Effector CD4-positive, alpha-beta T cell (primary cell): ENCODE measurements at places on chromosomes 5 and 9.

DNA sequence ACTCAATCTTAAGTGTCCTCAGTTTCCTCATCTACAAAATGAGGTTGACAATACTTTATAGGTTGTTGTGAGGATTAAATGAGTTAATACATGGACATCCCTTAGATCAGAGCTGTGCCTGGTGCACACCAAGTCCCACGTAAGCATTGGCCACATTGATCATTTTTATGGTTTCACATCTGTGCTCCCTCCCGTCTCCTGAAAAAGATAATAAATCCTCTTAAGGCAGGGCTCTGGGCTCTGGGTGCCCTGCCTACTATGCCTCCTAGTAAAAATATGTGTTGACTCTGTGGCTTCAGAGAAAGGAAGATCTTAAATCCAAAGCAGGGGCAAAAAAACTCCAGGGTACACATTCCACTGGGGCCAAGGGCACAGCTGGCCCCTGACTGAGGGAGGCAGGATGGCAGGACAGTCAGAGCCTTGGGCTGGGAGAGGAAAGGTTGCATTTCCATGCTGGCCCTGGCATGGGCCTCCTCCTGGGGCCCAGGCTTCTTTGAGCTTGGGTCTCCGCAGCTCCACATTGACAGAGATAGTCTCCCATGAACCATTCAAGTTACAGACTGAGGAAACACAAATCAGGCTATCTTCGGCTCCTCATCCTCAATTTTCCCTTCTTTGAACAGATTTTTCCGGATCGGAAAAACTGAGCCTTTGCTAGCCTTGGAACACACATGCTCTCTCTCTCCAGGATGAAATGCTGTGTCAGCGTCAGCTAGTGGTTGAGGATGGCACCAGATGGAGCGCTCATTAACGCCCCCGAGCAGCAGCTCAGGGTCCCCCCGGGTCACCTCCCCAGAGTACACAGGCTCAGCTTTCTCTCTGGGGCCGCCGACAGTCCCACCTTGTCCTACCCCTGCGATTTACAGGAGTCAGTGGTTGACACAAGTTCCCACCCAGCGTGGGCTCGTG lies 22.4 kb upstream of the KIF12 start:
- no peak for DNase-seq

GRCh38 chr5:180540050-180540694 lies 46.0 kb downstream of the CNOT6 start:
- DNase-seq, result no peak

DNA sequence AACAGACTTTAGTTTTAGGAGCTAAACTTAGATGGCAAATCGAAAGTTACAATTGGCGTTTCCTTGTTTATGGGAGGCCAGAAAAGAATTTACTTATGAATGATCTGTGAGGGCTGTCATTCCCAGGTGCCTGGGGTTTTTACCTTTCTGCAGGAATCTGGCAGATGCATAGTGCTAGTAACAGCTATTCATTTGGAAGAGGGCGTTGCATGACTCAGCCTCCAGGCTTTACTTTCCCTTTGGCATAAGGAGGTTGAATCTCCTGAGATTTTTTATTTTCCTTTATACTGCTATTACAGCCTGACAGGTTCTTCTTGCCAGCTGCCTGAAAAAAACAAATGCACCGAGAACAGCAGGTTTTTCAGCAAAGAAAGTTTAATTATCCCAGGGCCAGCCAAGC lies 30.0 kb downstream of the CARD6 start:
- no peak for DNase-seq

DNA sequence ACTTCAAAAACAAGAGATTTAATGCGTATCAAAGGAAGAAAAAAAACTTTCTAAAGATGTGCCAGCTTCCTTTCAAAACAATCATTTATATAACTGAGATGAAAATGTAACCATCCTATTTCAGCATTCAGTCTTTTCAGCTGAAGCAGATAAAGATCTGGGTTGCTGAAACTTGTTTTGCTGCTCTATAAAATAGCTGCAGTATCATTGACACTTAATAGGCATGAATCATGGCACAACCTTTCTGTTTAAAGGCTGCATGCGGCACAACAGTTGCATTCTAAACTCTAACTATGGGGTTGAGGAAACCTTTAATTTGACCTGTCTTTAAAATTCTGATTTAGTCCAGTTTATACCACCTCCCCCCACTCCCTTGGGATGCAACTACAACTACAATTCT lies 196.7 kb downstream of the MPDZ start:
- no peak for DNase-seq

- no peak for DNase-seq
Observed at GRCh38 chr9:134922932-134923240, 5.2 kb upstream of the FCN1 start.

DNA sequence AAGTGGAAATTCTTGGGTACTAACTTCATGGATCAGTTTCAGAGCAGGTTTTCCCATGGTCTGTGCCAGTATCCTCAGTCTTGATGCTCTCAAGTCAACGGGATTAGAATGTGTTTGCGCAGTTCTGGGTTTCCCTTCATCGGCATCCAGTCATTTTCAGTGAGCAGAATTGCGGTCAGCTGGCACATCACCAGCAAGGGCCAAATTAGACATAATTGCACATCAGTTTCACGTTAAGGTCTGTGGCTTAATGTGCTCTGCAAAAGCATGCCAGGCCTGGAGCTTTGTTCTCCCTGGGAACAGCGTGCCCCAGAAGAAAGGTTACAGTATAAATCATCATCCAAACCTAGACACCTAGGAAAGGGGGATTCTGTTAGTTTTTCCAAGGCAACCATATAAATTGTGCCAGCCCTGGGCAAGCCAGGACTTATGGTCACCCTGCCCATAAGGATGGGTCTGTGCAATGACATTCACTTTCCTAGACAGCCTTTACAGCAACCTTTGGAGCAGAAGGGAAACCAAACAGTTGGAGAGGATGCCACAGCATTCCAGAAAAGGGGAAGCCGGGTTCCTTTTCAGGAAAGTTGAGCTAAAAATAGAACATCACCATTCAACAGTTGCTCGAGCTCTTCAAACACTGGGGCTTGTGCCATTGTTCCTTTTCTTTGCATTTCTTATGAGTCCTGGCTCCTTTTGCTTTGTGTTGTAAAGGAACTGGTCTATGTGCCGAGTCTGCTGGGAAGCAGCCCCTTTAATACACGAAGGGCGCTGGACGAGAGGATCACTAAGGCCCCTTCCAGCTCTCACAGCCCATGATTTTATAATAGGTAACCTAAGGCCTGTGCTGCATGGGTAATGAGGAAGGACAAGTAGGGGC lies 23.1 kb downstream of the IQGAP2 start:
- DNase-seq, result no peak

DNA sequence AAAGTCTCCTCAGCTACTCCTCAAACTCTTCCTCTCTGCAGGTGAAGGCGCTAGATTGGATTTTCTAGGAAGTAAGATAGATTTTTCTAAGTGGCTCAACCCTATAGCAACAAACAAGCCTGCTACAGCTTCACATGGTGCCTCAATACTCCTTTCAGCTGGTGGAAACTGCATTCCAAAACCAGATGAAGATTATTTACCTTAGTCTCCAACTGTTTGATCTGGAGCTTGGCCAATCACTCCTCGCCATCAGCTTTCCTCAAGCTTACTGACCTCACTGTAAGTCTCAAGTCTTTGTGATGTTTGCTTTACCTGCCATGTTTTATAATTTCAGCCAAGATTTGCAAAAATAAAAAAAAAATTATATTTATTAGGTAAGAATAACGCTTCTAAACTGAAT lies 622.4 kb downstream of the CHSY3 start:
- DNase-seq, result no peak

- DNase-seq, result no peak
Observed at GRCh38 chr9:110029429-110029955, 178.5 kb downstream of the C9orf152 start.

DNA sequence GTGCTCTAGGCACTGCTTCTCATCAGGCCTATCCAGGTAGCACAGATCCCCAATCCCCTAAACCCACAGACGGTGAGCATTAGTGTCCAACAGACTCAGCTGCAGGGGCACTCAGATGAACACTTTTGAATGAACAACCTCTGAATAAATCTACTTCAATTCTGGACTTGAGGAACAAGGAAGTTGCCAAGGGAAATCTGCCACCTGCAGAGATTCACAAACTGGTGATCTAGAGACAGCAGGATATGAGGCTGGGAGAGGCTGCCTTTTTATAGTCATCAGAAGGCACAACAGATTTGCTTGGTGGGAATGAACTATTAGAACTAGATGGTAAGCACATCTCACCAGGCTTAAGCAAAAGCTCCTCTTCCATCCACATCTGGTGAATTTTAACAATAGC lies 7.0 kb upstream of the HK3 start:
- DNase-seq, result no peak

DNA sequence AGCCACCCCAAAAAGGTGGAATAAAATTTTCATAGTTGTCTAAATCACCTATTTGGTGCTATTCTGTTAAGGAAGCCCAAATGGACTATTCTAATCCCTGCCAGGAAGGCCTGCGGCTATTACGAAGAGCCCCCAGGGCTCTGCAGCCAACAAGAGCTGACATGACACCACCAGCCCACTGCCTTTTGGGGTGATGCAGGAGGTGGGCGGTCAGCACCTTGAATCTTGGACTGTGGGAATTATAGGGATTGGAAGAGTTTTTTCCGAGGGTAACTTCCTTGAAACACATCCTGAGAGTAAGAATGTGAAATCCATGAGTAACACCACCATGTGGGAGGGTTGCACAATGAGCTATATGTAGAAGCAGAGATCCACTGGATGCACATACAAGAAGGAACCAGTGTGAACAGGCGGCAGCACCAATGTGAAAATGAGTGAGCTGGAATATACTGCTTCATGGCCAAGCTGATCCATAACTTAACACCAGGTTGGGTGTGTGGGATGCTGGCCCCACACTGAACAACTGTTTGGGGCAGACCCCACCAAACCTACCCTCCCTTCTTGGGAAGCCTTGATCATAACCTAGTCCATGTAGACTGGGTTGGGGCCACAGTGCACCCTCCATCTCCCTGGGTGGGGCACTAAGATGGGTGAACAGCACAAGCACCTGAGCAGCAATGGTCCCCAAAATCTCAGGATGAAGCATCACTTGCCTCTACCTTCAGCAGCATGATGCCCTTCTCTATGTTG lies 239.0 kb downstream of the FSTL4 start:
- DNase-seq, result no peak

GRCh38 chr9:93023521-93023815 lies 35.0 kb upstream of the SUSD3 start:
- no peak for DNase-seq

DNA sequence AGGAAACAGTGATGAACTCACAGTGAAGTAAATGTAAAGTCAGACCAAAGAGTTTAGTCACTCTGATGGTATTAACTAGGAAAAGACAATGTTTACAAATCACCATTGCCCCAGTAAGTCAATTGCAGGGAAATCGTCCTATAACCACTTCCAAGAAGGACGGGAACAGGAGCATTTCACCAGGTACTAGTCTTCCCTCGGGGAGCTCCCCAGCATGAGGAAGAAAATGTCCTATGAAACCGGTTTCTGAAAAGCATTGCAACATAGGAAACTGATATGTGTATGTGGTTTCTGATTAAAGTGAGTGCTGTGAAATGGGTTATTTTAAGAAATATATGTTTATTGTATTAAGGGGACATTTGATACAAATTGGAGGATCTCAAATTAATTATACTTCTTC lies 626.7 kb upstream of the ADAMTS16 start:
- DNase-seq, result no peak

- DNase-seq, result no peak
Observed at GRCh38 chr9:123820139-123820538, 109.8 kb downstream of the DENND1A start.

GRCh38 chr5:179805529-179806249 lies 977 bp downstream of the MGAT4B start:
- no peak for DNase-seq

GRCh38 chr5:143557061-143557818 lies 153.8 kb upstream of the NR3C1 start:
- no peak for DNase-seq

DNA sequence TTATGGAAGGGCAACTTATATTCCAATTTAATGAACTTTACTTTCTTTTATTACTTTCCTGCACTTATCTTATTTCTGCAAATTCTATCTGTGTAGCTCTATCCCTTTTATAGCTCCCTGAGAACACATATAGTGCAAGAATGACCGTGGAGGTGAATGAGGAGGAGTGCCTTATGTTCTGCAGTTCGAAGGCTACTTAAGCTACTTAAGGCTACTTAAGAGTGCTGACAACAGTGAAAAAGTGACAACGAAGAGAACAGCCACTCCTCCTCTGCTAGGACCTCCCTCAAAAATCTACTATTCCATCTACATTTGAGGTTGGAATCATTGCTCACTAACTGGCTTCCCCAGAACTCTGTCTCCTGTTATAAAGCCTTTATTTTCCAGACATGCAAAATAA lies 1365.7 kb upstream of the C9orf72 start:
- no peak for DNase-seq

GRCh38 chr9:76571288-76571687 lies 112.3 kb downstream of the GCNT1 start:
- DNase-seq, result no peak

DNA sequence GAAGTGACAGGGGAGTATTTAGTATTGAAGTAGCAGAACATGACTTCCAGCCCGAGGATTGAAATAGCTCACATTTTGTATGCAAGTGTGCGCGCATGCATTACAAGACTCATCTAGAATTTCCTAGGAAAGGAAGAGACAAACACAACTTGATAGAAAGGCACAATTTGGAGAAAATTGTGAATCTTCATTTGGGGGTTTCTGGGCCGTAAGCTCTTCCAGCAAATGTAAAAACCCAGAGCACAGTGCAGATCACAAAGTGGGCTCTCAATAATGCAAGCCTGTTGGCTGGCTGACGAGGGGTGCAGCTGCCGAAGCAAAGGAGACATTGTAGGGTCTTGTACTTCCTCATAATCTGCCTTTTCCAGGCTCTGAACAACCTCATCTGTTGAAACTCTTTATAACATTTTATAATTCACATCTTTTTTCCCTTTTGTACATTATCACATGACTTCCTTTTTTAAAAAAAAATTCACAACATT lies 109.0 kb downstream of the BAAT start:
- no peak for DNase-seq

DNA sequence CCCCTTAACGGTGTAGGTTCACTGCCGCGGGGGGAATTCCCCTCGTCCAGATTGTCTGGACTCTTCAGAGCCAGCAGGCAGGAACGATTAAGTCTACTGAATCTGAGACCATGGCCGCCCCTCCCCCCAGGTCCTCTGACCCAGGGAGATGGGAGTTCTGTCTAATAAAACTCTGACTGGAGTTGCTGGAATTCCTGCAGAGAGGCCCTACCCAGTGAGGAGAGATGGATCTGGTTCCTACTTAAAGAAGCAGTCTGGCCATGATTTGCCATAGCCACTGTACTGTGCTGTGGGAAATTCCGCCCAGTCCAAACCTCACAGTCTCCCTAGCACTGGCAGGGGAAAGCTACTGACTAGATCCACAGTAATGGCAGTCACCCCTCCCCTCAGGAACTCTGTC lies 237.7 kb upstream of the RASA1 start:
- DNase-seq, result no peak

DNA sequence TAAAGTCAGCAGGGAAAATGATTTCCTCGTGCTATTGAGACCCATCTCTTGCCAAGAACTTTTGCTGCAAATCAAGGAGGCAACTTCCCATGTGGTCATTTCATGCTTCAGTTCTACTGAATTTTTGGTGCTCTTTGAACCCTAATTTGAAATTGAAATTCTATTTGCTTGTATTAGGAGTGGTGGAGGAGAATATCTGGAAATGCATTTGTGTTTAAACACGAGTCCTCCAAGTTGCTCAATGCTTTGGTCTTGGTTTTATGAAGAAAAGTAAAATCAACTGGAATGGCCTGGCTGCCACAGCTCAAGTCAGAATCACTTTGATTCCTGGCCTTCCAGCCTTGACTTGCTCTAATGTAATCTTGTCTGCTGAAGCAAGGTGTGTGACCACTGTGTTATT lies 613.2 kb downstream of the TLE1 start:
- no peak for DNase-seq
